ENCODE measurements at places on chromosomes 7 and 10.

DNA sequence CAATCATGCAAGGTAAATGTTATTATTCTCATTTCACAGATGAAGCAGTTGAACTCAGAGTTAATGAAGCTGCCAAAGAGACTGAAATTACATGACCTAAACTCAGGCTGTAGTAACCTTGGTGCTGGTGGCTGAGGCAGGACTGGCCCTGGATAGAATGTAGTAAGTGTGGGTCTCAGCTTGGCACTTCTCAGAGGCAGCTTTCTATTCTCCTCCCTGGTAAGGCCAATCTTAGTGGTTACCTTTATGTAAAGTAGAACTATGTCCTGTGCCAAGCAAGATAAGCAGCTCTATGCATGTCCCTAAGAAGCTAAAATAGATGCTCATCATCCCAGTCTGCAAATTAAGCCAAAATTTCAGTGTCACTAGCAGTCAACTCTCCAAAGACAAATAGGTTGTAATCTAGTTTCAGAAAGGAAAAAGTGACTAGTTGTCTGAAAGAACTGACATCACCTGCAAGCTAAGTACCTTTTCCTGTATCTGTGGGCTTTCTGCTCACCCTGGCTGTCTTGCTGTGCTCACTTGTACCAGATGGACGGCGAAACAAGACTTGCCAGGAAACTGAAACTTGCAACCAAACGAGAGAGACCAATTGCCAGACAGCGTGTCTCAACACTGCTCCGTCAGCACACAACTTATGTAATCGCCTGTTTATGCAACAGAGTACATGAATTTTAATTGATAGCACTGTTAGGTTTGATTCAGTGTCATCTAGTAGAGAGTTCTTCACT is 43.7 kb downstream of the CH25H start:
- peak overlapping the region; percentile 72 for H3K27ac ChIP-seq
- H3K4me1 ChIP-seq = peaks cover 20% of the 10 kb centered on the region
- peak; percentile 62 for DNase-seq
- H3K4me3 ChIP-seq = peak overlapping the region; percentile 74
- H3K27me3 ChIP-seq = peaks cover 42% of the 10 kb centered on the region

DNA sequence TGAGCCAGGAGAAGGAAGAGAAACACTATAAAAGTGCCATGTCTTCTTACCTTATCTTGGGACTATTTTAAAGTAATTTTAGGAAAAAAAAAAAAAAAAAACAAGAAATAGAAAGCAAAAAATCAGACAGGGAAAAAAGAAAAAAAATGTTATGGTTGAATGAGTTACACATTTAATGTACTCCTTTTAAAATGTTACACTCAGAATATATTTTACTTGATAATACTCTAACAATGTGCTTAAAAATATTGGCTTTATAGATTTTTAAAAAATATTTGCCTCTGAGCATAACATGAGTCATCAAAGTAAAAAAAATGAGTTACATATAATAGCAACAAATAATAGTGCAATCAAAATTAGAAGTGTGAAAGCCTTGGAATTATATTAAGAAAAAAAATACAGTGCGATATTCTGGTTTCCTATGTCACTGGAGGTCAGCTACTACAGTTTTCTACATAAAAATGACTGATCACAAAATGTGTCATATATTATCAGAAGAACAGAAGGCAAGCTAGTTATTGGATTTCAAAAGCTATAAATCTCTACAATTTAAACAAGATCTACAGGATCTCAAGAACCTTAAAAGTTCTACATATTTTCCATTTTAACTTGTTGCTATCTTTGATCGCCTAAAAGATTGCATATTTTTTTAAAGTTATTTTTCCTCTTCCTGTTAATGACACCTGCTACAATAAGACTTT is 231.1 kb upstream of the CCDC6 start:
- H3K4me1 ChIP-seq = peaks cover 2% of the 10 kb centered on the region
- DNase-seq = no peak
- H3K4me3 ChIP-seq = no peak overlapping the region

- no peaks in the 10 kb centered on the region for H3K36me3 ChIP-seq
- H3K4me1 ChIP-seq = no peaks in the 10 kb centered on the region
- H3K27me3 ChIP-seq = peaks cover 10% of the 10 kb centered on the region
- H3K4me3 ChIP-seq = no peak overlapping the region
- no peak overlapping the region for H3K27ac ChIP-seq
These were observed 127.3 kb downstream of the NOC3L start for GRCh38 chr10:94235461-94235860.

DNA sequence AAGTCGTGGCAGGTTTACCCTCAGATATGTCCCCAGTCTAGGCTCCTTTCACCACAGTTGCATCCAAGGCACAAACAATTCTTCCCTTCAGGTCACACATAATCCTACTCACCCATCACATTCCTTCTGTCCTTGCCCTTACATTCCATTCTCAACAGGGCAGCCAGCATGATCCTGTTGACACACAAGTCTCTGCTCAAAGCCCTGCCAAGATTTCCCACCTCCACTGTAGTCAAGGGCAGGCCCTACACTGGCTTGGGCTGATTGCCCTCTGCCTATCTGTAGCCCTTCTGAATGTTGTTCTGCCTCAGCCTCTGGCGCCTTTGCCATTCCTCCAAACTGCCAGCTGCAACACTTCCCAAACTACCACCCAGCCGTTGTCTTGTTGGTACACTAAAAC is 187.9 kb upstream of the AKR1E2 start:
- no peak overlapping the region for H3K27ac ChIP-seq
- no peaks in the 10 kb centered on the region for H3K27me3 ChIP-seq
- no peak overlapping the region for H3K4me3 ChIP-seq
- no peaks in the 10 kb centered on the region for H3K36me3 ChIP-seq
- no peaks in the 10 kb centered on the region for H3K4me1 ChIP-seq

DNA sequence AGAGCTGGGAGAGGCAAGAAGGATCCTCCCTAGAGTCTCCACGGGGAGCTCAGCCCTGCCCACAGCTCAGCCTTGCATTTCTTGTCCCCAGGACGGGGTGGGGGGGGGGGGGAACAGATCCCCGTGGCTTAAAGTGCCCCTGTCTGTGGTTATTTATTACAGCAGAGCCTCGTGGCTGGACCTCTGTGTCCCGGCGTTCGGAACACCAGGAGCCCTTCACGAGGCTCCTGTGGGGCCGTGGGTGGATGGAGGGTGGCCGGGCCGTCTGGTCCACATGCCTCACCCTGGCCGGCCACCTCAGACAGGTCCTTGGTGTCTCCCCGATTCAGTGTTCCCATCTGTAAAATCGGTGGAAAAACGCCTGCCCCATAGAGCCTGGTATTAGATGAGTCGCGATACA is 37.9 kb downstream of the FAM20C start:
- H3K27me3 ChIP-seq = no peaks in the 10 kb centered on the region
- no peak overlapping the region for H3K27ac ChIP-seq
- no peaks in the 10 kb centered on the region for H3K36me3 ChIP-seq
- H3K4me3 ChIP-seq = no peak overlapping the region

DNA sequence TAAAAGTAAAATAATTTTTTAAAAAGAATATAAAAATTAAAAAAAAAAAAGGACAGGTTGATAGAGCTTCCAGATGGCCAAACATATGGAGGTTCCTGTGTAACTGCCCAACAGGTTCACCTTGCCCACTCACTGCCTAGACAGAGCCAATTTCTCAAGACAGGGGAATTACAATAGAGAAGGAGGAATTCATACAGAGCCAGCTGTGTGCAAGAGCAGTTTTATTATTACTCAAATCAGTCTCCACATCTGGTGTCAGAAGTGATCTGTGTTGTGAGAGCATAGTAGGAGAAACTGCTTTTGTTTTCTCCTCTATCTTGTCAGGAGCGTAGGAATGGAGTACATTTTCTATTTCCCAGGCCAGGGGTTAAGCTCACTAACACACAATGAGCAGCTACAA is 31.0 kb downstream of the C7orf33 start:
- H3K27me3 ChIP-seq = peaks cover 11% of the 10 kb centered on the region
- H3K4me3 ChIP-seq = no peak overlapping the region
- H3K36me3 ChIP-seq = no peaks in the 10 kb centered on the region
- no peak for DNase-seq
- H3K27ac ChIP-seq = no peak overlapping the region
- H3K4me1 ChIP-seq = peaks cover 23% of the 10 kb centered on the region

GRCh38 chr7:117780832-117781231 is 92.4 kb downstream of the CTTNBP2 start:
- H3K27ac ChIP-seq = no peak overlapping the region
- no peaks in the 10 kb centered on the region for H3K4me1 ChIP-seq
- DNase-seq = no peak
- H3K27me3 ChIP-seq = no peaks in the 10 kb centered on the region
- H3K4me3 ChIP-seq = no peak overlapping the region

DNA sequence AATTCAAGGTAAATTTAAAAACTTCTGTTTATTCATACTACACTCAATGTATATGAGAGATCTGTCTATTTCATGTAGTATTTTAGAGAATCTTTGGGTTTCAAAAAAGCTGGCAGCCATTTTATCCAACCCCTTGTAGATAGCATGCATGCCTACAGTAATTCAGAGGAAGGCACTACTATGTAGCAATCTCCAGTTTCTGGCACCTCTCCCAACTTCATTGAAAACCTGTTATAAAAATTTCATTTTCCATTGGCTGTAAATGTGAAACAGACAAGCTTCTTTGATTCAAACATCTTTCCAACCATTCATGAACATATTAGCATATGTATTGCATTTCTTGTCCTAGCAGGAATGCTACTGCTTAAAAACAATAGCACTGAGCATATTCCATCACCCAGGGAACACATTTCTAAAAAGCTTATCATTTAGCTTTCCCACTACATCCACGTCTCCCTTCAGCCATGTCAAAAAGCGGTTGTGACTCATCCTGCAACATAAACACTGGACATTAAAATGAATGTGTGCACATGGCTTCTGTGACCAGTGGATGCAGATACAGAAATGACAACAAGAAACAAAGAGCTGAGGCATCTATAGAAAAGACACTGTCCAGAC is 330.4 kb upstream of the AOAH start:
- no peak overlapping the region for H3K4me3 ChIP-seq
- H3K36me3 ChIP-seq = peaks cover 21% of the 10 kb centered on the region
- H3K4me1 ChIP-seq = peaks cover 2% of the 10 kb centered on the region
- no peaks in the 10 kb centered on the region for H3K27me3 ChIP-seq
- no peak overlapping the region for H3K27ac ChIP-seq

- H3K27me3 ChIP-seq = no peaks in the 10 kb centered on the region
- H3K4me3 ChIP-seq = no peak overlapping the region
- DNase-seq = no peak
- H3K36me3 ChIP-seq = no peaks in the 10 kb centered on the region
These were observed 11.3 kb downstream of the GRB10 start for GRCh38 chr7:50771120-50772002.

GRCh38 chr10:25285809-25286208 is 111.0 kb downstream of the GPR158 start:
- H3K36me3 ChIP-seq = no peaks in the 10 kb centered on the region
- no peaks in the 10 kb centered on the region for H3K4me1 ChIP-seq
- no peaks in the 10 kb centered on the region for H3K27me3 ChIP-seq
- H3K27ac ChIP-seq = no peak overlapping the region

DNA sequence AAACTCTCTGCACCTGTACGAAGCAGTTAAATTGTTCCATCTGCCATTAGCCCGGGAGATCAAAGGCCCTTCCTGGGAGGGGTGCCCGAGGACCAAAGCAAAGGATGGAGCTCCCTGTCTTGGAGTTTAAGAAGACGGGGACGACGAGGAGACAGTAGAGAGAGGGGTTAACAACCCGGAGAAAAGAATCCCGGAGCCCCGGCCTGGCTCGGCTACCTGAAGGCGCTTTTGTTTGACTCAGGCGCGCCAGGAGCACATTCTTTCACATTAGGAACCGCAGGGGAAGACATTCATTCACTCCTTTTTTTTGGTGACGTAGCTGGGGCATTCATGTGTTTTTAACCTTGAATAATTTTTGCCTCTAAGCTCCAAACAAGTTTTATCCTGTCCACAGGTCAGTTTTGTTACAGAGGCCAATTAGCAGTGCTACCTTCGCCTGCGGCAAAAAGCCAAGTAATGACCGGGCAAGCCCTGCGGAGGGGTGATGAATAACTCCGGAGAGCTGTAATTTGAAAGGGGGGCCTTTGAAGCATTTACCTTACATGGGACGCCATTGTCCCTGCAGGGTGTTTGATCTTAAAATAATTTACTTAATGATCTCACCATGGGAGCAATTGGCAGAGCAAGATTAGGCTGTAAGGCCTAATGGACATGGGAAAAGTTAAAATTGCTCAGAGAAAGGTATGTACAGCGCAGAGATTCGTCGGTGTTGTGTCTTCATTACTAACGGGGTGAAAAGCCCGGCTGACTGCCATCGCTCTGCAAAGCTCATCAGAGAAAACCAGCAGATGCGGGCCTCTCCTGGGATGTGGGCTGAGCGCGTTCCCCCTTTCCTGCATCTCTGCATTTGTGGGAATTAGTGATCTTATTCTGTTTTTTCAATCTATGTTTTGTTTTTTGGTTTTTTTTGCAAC is 258.0 kb upstream of the SP4 start:
- no peaks in the 10 kb centered on the region for H3K4me1 ChIP-seq
- no peak for DNase-seq
- H3K27me3 ChIP-seq = peaks cover 44% of the 10 kb centered on the region
- no peaks in the 10 kb centered on the region for H3K36me3 ChIP-seq

DNA sequence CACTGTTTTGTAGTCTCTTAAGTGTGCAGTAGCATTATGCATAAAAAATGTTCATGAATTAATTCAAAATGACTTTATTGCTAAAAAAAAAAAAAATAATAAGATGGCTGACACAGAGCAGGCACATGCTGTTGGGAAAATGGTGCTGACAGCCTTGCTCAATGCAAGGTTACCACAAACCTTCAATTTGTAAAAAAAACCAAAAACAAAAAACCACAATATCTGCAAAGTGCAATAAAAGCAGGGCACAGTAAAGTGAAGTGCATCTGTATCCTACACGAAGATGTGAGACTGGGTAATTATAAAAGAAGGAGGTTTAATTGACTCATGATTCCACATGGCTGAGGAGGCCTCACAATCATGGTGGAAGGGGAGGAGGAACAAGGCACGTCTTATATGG is 185.8 kb downstream of the USP6NL start:
- H3K4me3 ChIP-seq = no peak overlapping the region
- H3K27ac ChIP-seq = no peak overlapping the region
- peaks cover 3% of the 10 kb centered on the region for H3K4me1 ChIP-seq

- no peak overlapping the region for H3K4me3 ChIP-seq
- H3K27ac ChIP-seq = no peak overlapping the region
- no peak for DNase-seq
- no peaks in the 10 kb centered on the region for H3K4me1 ChIP-seq
- no peaks in the 10 kb centered on the region for H3K27me3 ChIP-seq
These were observed 57.9 kb downstream of the PLPP4 start for GRCh38 chr10:120514959-120515358.

DNA sequence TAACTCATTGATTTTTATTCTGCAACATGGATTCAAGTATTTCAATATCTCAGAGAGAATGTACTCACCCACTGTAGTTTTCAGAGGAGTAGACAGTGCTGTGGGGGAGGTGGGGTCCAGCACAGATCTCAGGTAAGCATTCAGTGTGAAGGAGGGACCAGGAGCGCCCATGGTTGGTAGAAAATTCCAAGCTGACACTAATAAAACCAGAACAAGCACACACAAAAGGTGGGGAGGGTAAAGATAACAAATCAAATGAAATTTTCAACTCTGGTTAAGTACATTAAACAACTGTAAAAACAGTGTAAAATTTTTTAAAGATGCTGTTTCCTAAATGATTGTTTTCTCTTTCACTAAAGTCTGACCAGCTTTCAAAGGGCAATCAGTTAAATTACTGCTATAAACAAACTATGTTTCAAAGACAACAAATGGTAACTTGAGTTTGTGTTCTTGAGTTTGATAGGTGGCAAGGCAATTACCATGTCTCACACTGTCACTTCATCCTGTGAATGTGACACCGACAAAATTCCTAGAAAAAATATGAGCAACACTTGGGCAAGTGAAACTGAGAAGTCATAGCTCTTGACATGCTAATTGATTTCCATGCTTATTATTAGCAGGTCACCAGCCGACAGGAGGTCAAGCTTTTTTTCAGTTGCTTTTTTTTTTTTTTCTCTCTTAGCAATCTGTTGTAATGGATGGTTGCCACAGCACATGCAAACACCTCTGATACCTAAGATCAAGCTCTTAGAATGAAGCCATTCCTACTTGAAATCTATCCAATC is 205.8 kb upstream of the SLC26A5 start:
- no peak overlapping the region for H3K27ac ChIP-seq
- no peaks in the 10 kb centered on the region for H3K4me1 ChIP-seq
- no peak overlapping the region for H3K4me3 ChIP-seq
- no peaks in the 10 kb centered on the region for H3K27me3 ChIP-seq
